Stimulated activated CD4-positive, alpha-beta T cell treated with anti-CD3 and anti-CD28 coated beads, TNF-alpha, amount 100 ng/mL, for 1 hour (primary cell): ENCODE measurements at places on chromosomes 5 and 9.

GRCh38 chr9:127898433-127899127 lies 823 bp downstream of the ST6GALNAC6 start:
- DNase-seq: no peak

DNA sequence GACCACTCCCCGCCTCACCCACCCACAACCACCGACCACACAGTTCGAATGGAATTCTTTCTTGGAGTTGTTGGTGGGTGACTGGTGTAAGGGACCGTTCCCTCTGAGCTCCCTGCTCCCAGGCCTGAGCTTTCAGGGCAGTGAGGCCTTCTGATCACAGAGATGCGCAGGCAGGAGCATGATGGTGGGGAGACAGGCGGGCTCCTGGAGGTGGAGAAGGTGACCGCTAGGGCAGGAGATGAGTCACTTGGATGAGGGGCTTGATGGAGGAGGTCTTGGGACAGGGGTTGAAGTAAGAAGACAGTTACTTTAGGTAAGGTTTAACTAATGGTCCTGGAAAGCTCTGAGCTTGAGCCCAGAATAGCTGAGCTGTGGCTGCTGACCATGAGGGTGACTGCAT lies 88.5 kb downstream of the HSPA4 start:
- DNase-seq: no peak

GRCh38 chr9:133429641-133430161 lies 7.5 kb downstream of the ADAMTS13 start:
- no peak for DNase-seq

- DNase-seq: no peak
Measured at GRCh38 chr5:141651728-141652105, 499 bp upstream of the FCHSD1 start.

DNA sequence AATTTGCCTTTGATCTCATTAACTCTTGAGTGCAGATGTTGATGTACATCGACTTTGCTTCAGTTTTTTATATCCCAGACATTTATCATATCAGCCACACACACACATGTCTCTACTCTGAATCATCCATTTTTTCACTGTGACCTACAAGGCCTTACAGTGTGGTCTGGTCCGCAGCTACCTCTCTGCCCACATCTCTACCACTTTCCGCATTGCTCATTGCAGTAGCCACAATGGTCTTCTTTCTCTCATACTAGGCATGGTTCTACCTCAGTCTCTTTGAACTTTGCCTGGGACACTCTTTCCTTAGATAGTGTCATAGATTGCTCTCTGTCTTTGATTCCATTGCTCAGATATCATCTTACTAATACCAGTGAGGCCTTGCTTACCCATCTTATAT lies 87.9 kb upstream of the FSD1L start:
- DNase-seq: no peak

- no peak for DNase-seq
Measured at GRCh38 chr9:108751369-108751768, 104.4 kb downstream of the ACTL7B start.

DNA sequence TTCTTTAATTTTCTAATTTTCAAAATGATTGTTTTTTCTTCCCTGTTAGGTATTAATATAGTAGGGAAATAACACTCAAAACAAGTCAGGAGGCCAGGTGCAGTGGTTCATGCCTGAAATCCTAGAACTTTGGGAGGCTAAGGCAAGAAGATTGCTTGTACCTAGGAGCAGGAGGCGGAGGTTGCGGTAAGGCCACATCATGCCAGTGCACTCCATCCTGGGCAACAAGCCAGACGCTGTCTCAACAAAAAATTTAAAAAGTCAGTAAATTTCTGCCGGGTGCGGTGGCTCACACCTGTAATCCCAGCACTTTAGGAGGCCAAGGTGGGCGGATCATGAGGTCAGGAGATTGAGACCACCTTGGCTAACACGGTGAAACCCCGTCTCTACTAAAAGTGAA lies 10.2 kb upstream of the CDK7 start:
- no peak for DNase-seq

GRCh38 chr5:24347158-24347557 lies 297.6 kb downstream of the CDH10 start:
- DNase-seq: no peak

DNA sequence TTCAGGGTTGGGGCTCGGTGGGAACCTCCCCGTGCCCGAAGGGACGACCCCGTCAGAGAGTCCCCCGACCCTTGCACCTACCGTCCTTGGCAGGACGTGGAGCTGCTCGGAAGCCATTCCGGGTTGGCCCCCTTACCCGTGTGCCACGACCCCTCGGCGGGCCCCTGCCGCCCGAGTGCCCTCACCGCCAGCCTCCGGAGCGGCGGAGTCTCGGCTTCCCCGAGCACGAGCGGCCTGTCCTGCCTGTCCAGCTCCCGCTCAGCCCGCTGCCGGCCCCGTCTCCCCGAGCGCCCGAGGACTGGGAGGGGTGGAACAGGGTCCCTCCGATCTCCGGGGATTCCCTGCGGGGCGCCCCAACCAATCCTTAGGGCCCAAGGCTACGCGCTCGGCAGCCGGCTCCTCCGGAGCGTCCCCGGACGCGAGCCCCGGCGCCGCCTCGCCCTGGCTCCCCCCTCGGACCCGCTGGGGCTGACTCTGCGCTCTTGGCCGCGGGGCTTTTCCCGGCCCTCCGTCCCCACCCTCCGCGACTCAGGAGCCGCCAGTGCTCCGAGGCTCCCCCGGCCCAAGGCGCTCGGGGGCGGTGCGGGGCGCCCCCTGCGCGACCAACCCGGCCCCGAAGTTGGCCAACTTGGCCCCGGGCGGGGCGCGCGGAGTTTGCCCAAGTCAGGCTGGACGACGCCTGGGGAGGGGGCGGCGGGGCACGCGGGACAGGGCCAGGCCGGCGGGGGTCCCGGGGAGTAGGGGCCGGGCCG lies 654 bp downstream of the ADAMTS2 start:
- no peak for DNase-seq

DNA sequence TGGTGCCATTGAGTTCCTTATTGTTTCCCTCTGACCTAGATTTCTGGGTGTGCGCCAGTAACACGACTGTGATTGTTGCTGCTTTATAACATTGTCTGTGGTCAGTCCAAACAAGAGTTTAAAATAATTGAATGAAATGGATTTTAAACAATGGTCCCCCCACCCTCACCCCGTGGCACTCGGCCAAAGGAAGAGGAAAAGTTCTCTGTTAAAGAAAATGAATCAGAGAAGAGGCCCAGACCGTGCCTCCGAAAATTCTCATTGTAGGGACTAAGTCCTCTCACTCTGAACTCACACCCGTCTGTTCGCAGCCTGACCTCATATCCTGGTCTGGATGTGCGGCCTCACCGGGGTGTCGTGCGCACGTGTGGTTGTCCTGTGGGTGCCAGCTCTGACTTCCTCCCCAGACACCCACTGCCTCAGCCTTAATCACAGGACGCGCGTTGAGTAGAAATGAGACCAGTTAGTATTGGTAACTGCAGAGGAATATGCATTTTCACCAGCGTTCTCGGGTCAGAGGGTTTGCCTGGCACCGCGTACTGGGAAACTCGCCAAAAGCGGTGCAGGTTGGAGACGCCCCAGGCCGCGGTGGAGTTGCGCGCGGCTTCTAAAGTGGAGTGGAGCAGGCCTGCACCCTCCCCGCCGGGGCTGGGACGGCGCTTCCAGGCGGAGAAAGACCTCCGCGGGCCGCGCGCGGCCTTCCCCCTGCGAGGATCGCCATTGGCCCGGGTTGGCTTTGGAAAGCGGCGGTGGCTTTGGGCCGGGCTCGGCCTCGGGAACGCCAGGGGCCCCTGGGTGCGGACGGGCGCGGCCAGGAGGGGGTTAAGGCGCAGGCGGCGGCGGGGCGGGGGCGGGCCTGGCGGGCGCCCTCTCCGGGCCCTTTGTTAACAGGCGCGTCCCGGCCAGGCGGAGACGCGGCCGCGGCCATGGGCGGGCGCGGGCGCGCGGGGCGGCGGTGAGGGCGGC lies at the start of gene ABL1:
TSS of gene ABL1 (plus strand) at position 884 of the 966 bp plus-strand sequence. CDS start 193 bp downstream, outside the sequence.
- no peak for DNase-seq
